Choroid plexus epithelial cell (primary cell): ENCODE measurements at places on chromosomes 7 and 10.

DNA sequence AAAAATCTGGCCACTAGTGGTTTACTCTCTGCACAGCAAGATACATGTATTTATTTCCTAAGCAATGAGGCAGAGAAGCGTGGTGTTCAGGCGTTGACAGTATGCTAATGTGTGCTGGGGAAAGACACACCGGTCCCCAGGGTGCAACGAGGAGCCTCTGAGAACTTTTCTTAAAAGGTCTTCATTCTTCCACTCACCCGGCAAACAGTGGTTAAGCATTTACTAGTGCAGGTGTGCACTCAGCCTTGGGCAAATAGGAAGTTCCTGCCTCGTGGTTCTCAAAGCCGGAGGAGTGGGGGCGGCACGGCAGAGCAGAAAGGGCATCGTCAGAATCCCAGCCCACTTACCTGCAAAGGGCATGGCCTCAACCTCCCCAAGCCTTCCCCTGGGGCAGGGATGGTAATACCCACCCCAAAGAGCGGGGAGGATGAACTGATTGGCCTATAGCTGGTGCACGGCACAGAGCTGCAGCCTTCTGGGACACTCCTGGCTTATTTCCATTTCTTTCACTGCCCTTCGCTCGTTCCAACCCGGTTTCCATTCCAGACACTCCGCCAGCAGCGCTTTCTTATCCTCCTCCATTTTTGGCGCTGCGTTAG lies 184.3 kb upstream of the CTBP2 start:
- DNase-seq, result no peak

GRCh38 chr10:72238392-72239175 lies 22.5 kb upstream of the ASCC1 start:
- no peak for DNase-seq

DNA sequence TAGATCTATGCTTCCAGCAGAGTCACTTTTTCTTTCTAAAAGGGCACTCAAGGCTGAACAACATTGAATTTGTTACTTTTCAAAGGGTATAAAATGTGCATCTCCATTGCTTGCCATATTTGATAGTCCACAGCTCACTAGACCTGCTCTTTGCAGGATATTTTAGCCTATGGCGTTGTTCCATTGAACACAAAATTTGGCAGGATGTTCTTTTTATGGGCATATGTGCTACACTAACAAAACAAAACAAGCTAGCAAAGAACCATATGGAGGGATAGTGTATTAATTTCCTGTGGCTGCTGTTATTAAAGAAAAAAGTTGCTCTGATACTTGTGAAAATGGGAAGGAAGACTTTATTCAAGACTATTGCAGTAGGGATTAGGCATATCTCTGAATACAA lies 828.7 kb downstream of the TYW1 start:
- DNase-seq, result no peak

DNA sequence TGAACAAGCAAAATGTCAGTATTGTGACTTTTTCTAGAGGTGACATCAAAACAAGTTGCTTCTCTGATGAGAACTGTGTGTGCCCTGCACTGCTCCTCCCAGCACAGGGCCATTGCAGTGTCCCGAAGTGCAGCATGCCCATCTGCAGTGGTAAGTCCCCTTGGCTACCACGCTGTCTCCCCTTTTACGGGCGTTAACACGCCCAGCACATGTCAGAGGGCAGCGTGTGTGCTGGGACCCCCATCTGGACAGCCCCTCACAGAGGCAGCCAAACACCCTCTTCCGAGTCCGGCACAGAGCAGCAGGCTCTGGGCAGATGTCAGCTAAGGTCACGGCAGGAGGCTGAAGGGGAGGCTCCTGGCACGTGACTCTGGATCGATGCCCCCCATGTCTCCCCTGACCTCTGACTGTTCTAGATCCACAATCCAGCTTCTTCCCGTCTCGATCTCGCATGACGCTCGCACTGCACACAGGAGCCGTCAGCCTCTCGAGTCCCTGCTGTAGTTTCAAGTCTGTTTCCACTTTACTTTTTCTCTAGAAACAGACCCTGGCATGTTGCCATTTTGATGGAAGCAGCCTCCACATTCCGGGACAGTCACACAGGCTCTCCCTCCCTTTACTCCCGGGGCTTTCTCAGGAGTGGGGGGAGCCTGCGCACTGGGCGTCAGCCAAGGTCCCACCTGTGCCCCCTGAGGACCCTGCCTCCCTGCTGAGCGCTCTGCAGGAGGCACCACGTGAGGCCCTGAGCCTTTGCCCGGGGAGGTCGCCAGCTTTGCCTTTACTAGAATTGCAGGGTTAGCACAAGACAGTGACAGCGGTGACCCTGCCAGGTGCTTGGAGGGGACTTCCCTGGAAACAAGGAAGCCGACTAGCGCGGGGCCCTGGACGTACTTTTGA lies 133.8 kb downstream of the TCERG1L start:
- DNase-seq, result no peak

- no peak for DNase-seq
Observed at GRCh38 chr10:107649249-107649648, 484.7 kb upstream of the SORCS1 start.

DNA sequence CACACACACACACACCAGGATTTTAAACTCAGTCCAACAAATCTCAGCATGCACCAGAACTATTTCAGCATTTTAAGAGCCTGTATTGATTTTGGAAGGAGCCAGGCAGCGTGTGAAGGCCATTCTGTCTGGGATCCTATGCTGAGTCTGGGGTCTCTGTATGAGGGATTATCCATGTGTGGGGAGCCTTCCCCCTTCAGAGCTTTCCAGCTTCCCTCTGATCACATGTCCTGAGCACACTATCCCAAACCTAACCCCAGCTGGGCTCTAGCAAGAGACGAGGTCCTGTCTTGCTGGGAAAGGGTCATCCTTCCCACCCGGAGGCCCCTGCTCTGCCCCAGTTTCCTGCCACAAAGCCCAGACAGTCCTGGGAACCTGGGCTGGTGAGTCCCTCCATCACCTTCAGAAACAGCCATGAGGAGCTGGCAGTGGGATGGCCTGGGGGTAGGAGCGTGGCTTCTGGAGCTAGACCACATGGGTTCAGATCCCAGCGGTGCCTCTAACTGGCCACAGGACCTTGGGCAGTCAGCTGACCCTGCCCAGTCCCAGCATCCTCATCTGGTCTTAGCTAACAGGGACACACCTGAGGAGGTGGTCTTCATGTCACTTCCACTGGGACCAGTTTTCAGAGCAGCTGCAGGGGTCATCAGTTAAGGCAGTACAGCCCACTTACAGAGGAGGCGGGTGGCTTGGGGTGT lies 79.6 kb upstream of the RET start:
- DNase-seq, result no peak
